ENCODE measurements at places on chromosomes 13 and 19. TPM values are rescaled to one million over a fixed set of nuclear protein-coding genes. Genes with fewer than 3 reads are reported as not detected.

CEBPA gene
- total RNA-seq: 160 TPM

URAD gene
- 18.2 TPM for total RNA-seq

GRCh38 chr19:8988204-8988603 is 22.0 kb downstream of the MUC16 start:
- H3K27me3 ChIP-seq: no peaks in the 10 kb centered on the region
- H3K27ac ChIP-seq: no peak overlapping the region
- no peaks in the 10 kb centered on the region for H3K36me3 ChIP-seq
- no peak for DNase-seq

DNA sequence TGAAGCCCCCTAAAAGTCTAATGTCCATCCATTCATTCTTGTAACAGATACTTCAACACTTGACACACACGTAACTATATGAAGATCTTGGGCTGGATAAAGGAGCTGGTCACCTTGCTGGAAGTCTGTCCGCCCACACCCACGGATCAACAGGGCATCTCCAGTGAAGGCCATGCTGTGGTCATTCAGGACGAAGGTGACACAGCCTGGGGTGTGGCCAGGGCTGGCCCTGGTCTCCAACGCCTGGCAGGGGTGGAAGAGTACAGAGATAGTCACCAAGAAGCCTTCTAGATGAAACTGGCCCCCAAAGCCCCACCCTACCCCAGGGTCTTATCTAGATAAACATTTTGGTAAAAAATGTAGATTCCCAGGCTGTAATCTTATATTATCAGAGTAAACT is 6.8 kb upstream of the PHLDB3 start:
- no peaks in the 10 kb centered on the region for H3K27me3 ChIP-seq
- no peak for DNase-seq
- H3K4me3 ChIP-seq: no peak overlapping the region
- H3K4me1 ChIP-seq: peaks cover 4% of the 10 kb centered on the region
- H3K27ac ChIP-seq: no peak overlapping the region
- H3K36me3 ChIP-seq: no peaks in the 10 kb centered on the region

- peak; percentile 89 for DNase-seq
- H3K4me1 ChIP-seq: peaks cover 12% of the 10 kb centered on the region
- peak within 1 kb of the TSS; percentile 100 for H3K27ac ChIP-seq
- H3K4me3 ChIP-seq: peak within 1 kb of the TSS; percentile 97
Observed at GRCh38 chr19:35268536-35269437, at the start of gene USF2. TSS of gene USF2 (plus strand) at chr19:35268962. CDS start at chr19:35269102, 140 bp downstream.

GNG7 gene
- 1.2 TPM for total RNA-seq

DNA sequence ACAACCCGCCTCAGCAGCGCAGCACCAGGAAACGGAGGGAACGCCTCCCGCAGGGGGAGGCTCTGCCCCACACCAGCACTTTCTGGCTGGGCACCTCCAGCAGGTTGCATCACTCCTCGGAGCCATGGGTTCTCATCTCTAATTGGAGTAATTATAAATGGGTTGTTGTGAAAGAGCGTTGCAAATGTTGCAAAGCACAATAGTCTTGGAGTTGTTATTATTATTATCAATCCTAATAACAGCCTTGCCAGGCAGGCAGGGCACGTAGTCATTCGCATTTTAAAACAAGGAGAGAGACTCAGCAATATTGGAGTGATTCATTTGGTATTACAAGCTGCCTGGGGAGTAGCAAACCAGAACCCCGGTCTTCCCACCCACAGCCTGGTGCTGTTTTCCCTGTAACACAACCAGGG is 108.6 kb upstream of the GJB6 start:
- H3K4me3 ChIP-seq: no peak overlapping the region
- no peaks in the 10 kb centered on the region for H3K27me3 ChIP-seq
- DNase-seq: no peak
- no peaks in the 10 kb centered on the region for H3K36me3 ChIP-seq
- no peak overlapping the region for H3K27ac ChIP-seq

- H3K4me1 ChIP-seq: peaks cover 5% of the 10 kb centered on the region
- no peaks in the 10 kb centered on the region for H3K36me3 ChIP-seq
- H3K27ac ChIP-seq: no peak overlapping the region
- no peaks in the 10 kb centered on the region for H3K27me3 ChIP-seq
Observed at GRCh38 chr19:27975419-27976005, 1237.4 kb downstream of the UQCRFS1 start.

DNA sequence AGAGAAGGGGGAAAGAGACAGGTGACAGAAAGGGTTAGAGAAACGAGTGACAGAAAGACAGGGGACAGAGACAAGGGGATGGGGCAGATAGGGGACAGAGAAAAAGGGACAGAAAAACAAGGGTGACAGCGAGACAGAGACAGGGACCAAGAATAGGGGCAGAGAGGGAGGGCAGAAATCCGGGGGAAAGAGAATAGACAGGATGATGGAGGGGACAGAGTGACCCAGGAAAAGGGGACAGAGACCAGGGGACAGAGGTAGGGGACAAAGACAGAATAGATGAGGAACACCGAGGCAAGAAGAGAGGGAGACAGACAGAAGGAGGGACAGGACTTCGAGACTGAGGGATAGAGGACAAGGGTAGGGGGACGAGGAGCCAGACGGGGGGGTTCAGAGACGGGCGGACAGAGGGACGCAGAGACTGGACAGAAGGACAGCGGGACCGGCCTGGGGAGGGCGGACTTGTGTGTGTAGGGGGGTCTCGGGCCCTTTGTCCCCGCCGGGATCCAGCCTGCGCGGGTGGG is 593 bp downstream of the CADM4 start:
- H3K4me1 ChIP-seq: peaks cover 26% of the 10 kb centered on the region
- no peaks in the 10 kb centered on the region for H3K36me3 ChIP-seq
- no peak overlapping the region for H3K27ac ChIP-seq
- no peak for DNase-seq
- H3K27me3 ChIP-seq: no peaks in the 10 kb centered on the region

COL4A2 gene
- total RNA-seq: 171 TPM

DNA sequence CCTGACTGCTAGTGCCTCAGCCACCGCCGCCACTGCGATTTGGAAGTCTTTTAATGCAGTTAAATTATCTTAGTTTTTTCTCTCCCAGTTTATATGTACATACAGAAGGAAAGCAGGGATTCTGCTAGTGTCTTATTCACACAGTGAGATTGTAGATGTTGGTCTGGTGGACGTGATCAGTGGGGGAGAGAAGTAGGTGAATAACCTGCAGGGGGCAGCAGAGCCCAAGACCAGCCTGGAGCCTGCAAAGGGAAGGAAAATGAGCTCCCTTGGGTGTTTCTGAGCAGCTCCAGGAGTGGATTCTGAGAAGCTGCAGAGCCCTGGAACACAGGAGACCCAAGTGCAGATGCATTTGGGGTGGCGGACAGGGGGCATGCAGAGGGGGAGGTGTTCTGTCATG is 26.3 kb downstream of the ZNF844 start:
- H3K27me3 ChIP-seq: no peaks in the 10 kb centered on the region
- no peaks in the 10 kb centered on the region for H3K36me3 ChIP-seq
- no peak overlapping the region for H3K4me3 ChIP-seq
- H3K27ac ChIP-seq: no peak overlapping the region

DNA sequence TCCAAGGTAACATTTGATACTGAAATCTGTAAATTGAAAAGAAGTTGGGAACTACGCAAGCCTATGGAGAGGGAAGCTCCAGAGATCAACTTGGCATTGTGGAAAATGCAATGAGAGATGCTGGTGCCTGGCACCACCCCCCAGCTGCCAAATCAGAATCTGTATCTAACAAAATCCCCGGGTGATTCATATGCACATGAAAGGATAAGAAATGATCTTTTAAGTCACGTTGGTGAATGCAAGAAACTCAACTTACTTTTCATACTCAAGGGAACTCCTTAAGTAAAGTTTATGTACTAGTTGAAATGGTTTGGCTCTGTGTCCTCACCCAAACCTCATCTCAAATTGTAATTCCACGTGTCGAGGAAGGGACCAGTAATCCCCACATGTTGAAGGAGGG is 158.5 kb upstream of the MYO16 start:
- DNase-seq: no peak
- H3K27me3 ChIP-seq: no peaks in the 10 kb centered on the region
- no peak overlapping the region for H3K27ac ChIP-seq
- H3K4me3 ChIP-seq: no peak overlapping the region
- H3K36me3 ChIP-seq: no peaks in the 10 kb centered on the region

LINGO3 gene
- not detected for total RNA-seq

DNA sequence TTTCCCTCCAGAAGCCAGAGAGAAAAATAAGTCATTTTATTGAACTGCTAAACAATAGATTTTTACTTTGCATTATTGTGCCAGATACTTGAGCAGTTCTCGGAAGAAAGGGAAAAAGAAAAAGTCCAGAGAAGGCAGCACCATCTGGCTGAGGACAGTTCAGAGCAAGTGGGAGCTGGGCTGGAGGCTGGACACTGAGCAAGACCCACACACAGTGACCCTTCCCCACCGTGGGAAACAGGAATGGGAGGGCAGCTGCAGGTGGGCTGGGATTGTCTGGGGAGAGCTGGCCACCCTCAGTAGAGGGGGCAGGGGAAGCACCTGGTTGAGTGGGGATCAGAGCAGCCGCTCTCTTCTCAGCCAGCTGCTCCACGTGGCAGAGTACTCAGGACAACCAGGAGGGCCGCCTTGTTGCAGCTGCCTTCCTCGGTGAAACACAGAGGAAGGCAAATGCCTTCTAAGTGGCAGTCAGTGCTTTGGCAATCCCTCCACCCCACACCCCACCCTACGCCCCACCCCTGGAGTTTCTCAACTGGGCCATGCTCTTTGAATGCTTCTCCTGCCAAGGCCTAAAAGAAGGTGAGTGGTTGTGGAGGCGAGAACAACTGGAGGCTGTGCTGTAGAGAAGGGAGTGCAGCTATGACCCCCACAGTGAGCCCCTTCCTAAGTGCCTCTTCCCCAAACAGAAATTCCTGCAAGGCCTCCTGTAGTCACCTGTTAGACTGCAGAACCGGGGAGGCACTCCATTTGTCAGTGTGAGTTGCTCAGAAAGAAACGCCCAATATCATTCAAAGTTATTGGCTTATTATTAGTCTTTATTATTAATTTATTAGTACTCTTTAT is 179.3 kb downstream of the ZIC5 start:
- no peaks in the 10 kb centered on the region for H3K4me1 ChIP-seq
- H3K4me3 ChIP-seq: no peak overlapping the region
- H3K36me3 ChIP-seq: no peaks in the 10 kb centered on the region

- no peaks in the 10 kb centered on the region for H3K27me3 ChIP-seq
- no peaks in the 10 kb centered on the region for H3K36me3 ChIP-seq
- H3K4me3 ChIP-seq: no peak overlapping the region
Observed at GRCh38 chr19:7006135-7006704, 15.0 kb downstream of the MBD3L2B start.

DNA sequence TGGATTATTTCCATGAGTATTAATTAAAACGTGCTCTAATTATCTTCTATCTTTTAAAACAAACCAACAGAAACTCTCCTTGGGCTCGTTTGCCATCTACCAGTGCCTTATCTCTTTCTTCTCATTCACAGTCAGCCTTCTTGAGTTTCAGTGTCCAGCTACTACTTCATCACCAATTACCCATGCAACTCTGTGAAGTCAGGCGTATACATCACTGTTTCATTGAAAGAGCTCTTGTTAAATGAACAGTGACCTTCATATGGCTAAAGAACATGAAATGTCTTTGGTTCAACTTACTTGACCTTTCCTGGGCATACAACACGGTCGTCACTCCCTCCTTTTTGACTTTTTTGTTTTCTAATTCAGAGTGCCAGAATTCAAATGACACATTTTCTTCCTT is 5.2 kb upstream of the IFT88 start:
- H3K4me3 ChIP-seq: no peak overlapping the region
- H3K27me3 ChIP-seq: no peaks in the 10 kb centered on the region
- H3K36me3 ChIP-seq: no peaks in the 10 kb centered on the region
- DNase-seq: no peak

GRCh38 chr19:35222373-35223015 is 6.0 kb downstream of the FAM187B start:
- no peaks in the 10 kb centered on the region for H3K27me3 ChIP-seq
- no peaks in the 10 kb centered on the region for H3K36me3 ChIP-seq
- no peak overlapping the region for H3K27ac ChIP-seq
- H3K4me3 ChIP-seq: no peak overlapping the region
- no peak for DNase-seq

NPAS1 gene
- 0.20 TPM for total RNA-seq

CBLC gene
- total RNA-seq: 28.3 TPM

DNA sequence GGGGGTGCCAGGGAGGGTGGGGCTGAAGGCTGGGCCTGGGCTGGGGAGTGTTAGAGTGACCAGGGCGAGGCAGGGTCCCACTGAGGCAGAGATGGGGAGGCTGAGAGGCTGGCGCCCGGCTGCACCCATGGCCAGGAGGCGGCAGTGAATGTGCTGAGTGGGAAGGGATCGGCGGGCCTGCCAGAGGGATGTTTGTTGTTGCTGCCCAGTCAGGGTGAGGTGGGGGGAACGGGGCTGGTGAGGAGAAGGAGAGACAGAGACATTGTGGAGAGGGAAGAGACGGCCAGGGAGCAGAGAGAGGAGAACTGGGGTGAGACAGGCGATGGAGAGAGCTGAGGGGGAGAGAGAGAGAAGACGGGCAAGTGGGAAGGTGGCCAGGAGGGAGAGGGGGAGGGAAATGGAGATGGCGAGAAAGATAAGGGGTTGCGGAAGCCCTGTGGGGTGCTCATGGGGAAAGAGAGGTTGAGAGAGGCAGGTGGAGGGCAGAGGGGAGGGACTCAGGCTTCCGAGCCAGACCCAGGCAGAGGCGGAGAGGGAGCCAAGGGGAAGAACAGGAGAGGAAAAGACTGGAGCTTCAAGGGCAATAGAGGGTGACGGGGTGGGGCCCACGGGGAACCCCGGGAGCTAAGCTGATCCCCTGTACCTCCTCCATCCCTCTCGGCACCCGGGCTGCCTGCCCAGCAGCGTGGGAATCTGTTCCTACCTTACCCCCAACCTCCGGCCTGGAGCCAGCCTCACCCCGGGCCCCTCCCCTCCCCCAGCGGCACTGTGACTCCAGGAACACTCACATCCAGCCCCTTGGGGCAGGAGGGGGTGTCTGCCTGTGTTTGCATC is 690 bp upstream of the B3GNT8 start:
- H3K27ac ChIP-seq: peak overlapping the region; percentile 97
- H3K27me3 ChIP-seq: no peaks in the 10 kb centered on the region
- DNase-seq: peak; percentile 68
- peak overlapping the region; percentile 32 for H3K4me3 ChIP-seq
- H3K36me3 ChIP-seq: no peaks in the 10 kb centered on the region

DCT gene
- total RNA-seq: not detected

- H3K27me3 ChIP-seq: no peaks in the 10 kb centered on the region
- H3K4me1 ChIP-seq: no peaks in the 10 kb centered on the region
- no peaks in the 10 kb centered on the region for H3K36me3 ChIP-seq
- H3K27ac ChIP-seq: no peak overlapping the region
Observed at GRCh38 chr13:27583645-27584044, 36.7 kb downstream of the LNX2 start.

DNA sequence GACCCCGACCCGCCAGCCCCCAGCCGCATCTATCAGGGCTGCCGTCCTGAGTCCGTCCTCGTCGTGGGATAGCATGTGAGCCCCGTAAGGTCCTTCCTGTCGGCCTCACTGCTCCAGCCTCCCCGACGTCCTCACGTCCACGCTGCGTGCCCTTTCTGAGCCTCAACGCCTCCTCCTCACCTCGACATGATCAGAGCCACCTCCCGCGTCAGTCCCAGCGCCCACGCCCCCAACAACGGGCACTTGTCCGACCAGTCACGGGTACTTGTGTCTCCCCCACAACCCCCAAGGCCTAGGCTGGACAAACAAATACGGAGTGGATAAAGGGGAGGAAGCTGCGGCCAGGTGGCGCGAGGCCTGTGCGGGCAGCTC is 665 bp downstream of the ZNF497 start:
- peak overlapping the region; percentile 100 for H3K27ac ChIP-seq
- peaks cover 7% of the 10 kb centered on the region for H3K4me1 ChIP-seq
- H3K36me3 ChIP-seq: no peaks in the 10 kb centered on the region
- peak overlapping the region; percentile 93 for H3K4me3 ChIP-seq

All from hepatocyte (in vitro differentiated cells).